ENCODE measurements at places on chromosomes 4 and X.

- no peak for DNase-seq
These were observed 29.9 kb downstream of the ELF2 start for GRCh38 chr4:139146926-139147629.

DNA sequence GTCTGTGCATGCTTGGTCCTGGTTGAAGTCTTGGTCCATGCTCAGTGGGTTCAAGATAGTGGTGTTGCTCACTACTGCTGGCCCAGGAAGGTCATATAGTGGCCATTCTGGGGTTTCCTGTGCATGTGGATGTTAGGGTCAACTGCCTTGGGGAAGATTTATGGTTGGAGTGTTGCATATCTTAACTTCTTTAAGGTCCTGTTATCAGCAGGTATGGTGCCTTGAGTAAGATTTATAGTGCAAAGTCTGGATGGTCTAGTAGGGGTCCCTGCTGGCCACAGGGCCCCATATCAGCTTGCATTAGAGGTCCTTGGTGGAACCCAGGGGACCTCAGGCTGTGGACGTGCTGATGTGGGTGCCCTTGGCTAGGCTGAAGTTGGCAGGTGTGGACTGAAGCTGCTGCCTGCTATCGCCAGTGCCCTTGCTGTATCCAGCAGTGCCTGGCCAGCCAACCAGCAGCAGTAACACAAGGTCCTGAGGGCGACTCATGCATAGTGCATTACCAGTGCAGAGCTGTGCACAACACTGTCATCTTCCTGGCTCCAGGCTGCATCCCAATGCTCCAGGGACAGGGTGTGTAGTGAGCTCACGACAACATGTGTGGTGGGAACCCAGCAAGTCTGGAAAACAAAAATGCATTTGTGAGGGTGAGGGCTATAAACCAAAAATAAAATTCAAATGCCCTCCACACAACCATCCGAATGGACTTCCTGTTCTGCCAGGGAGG, 61.0 kb downstream of the BEX3 start:
- DNase-seq, result no peak

- no peak for DNase-seq
These were observed 8.4 kb downstream of the TLR10 start for GRCh38 chr4:38774181-38774955.

DNA sequence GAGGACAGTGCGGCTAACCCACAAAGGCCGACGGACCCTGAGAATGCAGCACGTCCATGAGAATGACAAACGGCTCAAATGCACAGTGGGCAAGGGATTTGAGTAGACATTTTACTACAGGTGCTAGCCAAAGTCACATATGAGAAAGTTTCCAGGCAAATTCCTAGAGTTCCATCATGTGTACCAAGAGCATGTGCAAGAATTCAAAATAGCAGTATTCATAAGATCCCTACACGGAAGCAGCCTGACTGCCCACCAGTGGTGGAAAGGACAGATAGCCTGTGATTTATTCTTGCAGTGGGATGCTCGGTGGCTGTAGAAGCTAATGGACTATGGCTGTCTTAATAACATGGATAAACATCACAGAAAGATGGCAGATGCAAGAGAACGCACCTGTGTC, 68.0 kb downstream of the RGS12 start:
- no peak for DNase-seq

GRCh38 chrX:121655276-121655675, 607.9 kb downstream of the GLUD2 start:
- peak; percentile 64 for DNase-seq

DNA sequence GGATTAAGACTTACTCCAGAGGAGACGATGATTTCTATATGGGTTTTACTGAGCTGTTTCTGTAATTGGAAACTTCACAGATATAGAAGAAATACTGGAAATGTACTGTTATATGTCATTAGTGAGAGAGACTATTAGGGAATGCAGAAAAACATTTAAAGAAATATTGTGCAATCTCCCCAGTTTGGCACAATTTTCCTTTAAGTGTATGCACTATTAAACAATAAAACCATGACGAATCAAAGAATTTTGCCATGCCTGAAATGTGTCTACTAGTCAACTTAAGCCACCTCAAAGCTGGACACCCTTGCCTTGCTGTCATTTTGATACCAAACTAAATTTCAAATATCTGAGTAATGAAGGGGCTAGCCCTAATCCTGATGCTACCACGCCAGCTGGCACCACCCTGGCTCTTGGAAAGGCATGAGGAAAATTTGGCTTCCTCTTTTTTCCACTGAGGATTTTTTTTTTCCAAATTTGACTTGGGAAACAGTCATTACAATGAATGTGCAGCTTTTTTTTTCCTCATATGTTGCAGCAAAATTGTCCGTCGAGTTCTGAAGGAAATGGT, 36.1 kb downstream of the MTTP start:
- DNase-seq, result no peak

- DNase-seq, result peak; percentile 77
These were observed 42.7 kb upstream of the RASSF6 start for GRCh38 chr4:73662709-73663546.

DNA sequence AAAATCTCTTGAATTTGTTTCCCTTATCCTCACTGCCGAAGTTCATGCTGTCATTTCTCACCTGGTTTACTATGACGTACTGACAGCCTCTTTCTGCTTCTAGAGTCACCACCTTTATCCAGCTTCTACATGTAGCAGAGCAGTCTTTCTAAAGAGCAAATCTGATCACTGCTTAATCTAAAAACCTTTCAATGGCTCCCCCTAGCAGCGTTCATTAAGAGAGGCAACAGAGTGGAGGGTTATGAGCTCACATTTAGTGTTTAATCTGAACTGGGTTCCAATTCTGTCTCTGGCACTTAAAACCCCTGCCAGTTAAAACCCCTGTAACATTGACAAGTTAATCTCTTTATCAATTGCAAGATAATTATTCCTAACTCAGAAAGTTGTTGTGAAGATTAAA, 4.4 kb downstream of the RBPJ start:
- peak; percentile 29 for DNase-seq

DNA sequence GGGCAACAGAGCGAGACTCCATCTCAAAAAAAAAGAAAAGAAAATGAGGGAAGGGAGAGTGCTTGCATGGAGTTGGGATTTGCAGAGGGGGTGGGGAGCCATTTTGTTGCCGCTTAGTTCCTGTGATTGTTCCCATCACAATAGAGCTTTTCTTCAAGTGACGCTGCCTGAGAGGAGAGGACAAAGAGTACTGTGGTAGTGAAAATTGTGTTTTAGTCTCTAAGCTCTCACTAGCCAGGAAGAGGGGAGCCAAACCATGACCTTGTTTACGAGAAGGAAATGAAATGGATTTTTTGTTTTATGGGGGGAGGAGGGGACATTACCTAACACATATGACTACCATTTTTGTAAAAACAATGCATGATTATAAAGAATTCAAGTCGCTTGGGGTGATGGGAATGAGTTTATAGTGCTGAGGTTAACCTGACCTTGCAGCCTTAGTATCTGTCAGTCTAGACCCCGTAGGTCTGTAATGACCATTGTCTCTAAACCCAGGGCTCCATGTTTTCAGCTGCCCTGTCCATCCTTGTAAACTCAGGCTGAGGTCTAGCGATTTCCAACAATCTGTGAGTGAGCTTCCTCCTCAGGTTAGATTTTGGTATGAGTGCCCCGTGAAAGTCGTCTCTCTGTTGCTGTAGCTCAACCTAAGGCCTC, 18.8 kb downstream of the SRD5A3 start:
- DNase-seq, result no peak

DNA sequence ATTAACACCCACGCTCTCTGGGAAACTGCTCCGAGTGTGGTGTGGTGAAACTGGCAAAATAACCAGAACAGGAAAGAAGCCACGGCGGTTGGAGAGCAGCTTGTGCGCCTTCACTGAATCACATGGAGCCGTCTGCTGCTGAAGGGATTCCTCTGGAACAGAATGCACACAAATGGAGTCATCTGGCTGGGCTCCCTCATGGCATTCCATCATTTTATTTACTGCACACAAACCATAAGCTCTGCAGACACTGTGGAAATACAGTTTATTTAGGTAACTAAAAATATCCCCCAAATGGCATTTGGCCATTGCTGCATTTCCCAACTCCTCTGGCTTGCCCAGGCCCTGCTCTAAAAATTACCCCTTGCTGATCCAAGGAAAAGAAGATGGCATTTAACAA, 187.0 kb upstream of the S100G start:
- DNase-seq, result no peak

- no peak for DNase-seq
These were observed 7.5 kb downstream of the CLDN2 start for GRCh38 chrX:106927700-106928099.

DNA sequence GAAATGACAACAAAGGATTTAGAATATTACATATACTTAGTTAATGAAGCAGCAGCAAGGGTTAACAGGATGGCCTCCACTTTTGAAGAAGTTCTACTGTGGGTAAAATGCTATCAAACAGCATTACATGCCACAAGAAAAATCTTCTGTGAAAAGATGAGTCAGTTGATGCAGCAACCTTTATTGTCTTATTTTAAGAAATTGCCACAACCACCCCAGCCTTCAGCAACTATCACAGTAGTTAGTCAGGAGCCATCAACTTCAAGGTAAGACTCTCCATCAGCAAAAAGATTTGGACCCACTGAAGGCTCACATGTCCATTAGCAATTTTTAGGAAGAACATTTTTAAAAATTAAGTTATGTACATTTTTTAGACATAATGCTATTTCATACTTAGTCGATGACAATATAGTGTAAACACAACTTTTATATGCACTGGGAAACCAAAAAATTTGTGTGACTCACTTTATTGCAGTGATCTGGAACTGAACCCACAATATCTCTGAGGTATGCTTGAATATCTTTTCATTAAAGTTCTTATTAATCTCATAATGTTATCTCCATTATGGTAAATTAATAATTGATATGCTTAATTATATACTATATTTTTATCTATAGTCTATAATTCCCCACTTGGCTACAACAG, 81.2 kb downstream of the SPCS3 start:
- no peak for DNase-seq

DNA sequence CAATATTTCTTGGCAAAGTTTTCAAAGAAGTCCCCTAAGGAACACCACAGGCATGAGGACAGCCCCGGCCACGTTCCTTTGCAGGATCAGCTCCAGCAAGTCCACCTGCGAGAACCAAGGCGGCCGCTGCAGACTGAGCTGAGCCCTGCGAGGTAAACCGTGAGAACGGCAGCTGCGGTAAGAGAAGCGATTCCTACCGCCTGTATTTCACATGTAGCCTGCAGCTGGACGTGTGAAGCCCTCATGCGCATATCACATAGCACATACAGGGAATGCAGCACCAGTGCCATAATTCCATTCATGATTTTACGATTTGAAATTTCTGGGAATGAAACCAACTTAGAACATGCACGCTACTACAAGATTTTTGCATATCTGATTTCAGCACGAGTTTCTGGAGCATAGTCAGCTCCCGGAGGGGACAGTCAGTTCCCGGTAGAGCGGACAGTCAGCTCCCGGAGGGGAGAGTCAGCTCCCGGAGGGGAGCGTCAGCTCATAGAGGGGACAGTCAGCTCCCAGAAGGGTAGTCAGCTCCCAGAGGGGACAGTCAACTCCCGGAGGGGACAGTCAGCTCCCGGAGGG, 41.7 kb downstream of the FGFRL1 start:
- DNase-seq, result no peak

Data from NCI-H510A treated with DMSO at 0.1 percent for 48 hours (cell line).